ENCODE measurements at places on chromosomes 6 and 20.

DNA sequence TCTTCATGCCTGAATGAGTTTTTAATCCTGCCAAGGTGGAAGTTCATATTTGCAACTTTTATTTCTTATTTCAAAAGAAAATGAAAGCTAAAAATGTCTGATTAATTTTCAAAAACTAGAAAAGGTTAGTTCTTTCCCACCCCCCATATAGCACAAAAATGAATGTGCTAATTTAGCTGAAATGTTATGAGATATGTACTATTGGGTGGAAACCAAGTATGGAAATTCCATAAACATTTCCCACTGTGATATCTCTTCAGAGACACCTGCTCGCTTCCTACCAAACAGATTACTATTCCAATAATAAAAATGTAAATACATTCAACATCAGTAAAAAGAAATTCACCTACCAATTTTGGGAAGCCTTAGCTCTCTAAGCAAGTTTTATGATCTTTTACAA lies 678.6 kb upstream of the ID4 start:
- DNase-seq: no peak

- DNase-seq: no peak
These were observed 26.6 kb downstream of the GLP1R start for GRCh38 chr6:39075010-39075686.

DNA sequence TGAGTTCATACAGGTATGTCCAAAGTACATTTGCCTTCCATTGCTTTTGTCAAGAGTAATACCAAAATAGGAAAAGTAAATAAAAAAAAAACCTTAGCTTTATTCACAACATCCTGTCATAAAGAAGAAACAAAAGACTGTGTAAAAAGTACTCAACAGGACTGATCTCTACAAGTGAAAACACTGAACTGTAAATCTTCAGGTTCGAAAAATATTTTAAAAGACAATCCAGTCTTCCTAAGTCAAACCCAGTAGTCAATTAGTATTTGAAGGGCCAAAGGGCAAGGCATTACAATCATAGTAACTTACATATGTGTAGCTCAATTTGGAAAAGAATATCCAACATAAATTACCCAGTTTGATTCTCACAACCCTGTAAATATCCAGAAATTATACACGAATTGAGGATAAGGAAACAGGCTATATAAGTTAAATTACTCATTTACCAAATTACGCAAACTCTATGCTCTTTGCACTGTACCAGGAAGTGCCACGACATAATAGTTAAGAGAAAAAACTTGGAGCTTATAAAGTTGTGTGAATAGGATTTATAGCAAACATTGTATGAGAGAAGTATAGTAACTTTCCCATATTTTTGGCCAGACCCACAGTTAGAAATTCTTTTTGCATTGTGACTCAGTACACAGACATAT lies 21.2 kb downstream of the PTPRK start:
- no peak for DNase-seq

DNA sequence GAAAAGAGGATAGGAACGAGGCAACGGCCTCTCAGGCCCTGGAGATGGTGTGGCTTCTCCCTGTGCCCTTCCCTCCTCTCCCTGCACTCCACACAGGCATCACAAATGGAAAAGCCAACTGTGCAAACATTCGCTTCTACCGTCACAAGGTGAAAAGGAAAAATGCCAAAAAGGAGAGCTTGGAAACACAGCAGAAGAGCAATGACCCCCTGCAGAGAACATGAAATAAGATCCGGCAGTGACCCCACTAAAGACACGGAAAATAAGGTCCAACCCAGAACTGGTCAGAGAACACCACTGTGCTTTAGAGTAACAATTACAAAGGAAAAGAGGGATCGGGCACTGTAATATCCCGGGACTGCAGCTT lies 63.0 kb downstream of the SLC22A23 start:
- no peak for DNase-seq

DNA sequence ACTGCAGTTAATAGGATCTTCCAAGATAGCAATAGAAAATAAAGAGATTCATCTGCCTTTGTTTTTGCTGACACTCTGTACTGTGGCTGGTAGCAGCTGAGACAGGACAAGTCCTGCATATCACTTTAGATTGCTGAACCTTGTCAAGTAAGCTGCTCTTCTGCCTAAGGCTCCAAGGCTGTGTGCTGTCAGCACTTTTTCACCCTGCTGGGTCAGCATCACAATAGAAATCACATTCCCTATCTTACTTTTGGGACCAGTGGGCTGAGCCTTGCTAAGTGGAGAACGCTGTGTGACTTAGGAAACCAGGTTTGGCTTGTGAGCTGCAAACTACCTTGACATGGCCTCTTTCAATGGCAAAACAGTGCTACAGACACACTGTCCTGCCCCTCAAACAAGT lies 263.9 kb downstream of the FRK start:
- no peak for DNase-seq

Measured in muscle of leg (tissue), 16 donors.